ENCODE measurements at places on chromosomes 11 and 22. TPM values are rescaled to one million over a fixed set of nuclear protein-coding genes. Genes with fewer than 3 reads are reported as not detected.

The ZNF70 gene
- total RNA-seq = 1.3 TPM

GRCh38 chr11:121112498-121113455, 11.7 kb downstream of the TECTA start:
- DNase-seq = peak; percentile 64

The COA4 gene
- total RNA-seq = 42.9 TPM

The OR52E8 gene
- not detected for total RNA-seq

GRCh38 chr11:83971063-83971462, 684.9 kb upstream of the CCDC90B start:
- DNase-seq = no peak

The WT1 gene
- under 0.01 TPM for total RNA-seq

- DNase-seq = no peak
Measured at GRCh38 chr22:28593299-28593698, 86.3 kb downstream of the TTC28 start.

DNA sequence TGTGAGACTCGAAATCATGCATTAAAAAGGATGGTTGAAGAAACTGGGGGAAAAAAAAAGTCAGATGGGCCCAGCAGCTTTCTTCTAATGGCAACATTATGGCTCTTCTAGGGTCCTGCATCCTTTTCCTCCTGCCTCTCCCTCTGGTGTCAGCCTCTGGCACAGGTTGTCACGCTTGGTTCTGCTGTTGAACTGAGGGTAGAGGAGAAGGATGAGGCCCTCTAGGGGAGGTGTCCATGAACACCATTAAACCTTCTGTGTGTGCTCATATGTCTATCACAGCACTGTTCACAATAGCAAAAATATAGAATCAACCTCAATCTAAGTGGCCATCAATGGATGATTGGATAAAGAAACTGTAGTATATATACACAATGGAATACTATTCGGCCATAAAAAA, 36.0 kb downstream of the BUD13 start:
- DNase-seq = no peak

The APOL5 gene
- total RNA-seq = not detected

- peak; percentile 78 for DNase-seq
Measured at GRCh38 chr22:21952586-21953571, at the start of gene PPM1F. Gene PPM1F, minus strand, starts transcription at chr22:21952848. Its CDS starts 6,800 bp downstream, at chr22:21946048.

DNA sequence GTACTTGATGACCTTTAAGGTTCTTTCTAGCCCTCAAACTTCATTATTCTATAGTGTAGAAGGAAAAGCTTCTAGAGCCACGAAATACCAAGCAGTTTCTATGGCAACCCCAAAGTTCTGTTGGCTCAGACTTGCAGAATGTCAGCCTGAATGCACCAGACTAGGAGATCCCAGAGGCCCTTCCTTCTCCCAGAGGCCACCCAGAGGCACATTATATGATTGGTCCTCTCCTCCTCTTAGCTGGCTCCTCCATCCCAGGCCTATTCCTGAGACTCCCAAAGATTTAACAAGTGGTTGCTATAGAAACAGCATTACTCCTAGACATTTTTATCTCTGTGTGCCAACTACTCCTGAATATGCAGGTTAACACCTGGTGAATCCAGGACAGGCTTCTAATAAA, 69.2 kb upstream of the CCDC90B start:
- DNase-seq = no peak

- no peak for DNase-seq
Measured at GRCh38 chr11:19644316-19644715, 68.3 kb upstream of the NAV2 start.

The SLC22A9 gene
- not detected for total RNA-seq

- DNase-seq = no peak
Measured at GRCh38 chr11:10666556-10667520, 26.7 kb downstream of the IRAG1 start.

DNA sequence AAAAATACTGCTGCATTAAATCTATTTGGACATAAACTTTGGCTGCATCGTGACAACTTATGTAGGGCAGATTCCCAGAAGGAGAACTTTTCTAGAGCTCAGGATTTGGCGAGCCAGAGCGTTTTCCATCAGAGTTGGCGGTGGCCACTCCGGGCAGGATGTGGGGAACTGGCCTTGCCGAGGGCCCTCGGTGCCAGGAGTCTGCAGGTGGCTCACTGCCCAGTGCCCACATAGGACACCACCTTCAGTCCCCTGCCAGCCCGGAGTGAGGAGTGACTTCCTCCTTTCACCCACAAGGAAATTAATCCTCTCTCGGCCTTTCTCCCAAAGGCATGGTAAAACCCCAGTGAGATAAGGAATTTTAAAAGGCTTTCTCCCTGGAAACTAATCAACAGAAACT, 1.6 kb upstream of the LGALS2 start:
- no peak for DNase-seq

DNA sequence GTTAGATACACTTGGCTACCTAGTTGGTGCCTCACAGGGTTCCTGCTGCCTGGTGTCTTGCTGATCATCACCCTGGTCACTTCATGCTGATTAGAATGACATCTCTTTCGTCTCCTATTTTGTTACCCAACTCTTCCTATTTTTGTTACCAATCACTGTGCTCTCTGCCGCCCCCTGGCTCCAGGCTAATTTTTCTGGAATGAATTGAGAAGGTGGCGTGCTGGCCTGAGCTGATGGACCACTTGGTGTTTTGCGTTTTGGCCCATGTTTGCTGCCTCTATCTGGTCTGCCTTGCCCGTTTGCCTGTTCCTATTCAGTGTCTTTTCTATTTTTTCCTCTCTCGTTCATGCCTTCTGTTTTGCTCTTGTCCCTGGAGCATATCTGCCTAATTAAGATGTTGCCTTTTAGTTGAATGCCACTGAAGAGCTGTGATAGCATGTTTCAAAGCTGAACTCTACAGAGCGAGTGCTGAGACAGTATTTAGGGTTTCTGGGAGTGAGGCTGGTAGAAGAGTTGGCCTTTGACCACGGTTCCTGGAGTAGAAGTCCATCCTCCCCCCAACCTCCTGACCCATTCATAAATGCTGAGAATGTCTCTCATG, 5.9 kb upstream of the ATF4 start:
- peak; percentile 67 for DNase-seq

DNA sequence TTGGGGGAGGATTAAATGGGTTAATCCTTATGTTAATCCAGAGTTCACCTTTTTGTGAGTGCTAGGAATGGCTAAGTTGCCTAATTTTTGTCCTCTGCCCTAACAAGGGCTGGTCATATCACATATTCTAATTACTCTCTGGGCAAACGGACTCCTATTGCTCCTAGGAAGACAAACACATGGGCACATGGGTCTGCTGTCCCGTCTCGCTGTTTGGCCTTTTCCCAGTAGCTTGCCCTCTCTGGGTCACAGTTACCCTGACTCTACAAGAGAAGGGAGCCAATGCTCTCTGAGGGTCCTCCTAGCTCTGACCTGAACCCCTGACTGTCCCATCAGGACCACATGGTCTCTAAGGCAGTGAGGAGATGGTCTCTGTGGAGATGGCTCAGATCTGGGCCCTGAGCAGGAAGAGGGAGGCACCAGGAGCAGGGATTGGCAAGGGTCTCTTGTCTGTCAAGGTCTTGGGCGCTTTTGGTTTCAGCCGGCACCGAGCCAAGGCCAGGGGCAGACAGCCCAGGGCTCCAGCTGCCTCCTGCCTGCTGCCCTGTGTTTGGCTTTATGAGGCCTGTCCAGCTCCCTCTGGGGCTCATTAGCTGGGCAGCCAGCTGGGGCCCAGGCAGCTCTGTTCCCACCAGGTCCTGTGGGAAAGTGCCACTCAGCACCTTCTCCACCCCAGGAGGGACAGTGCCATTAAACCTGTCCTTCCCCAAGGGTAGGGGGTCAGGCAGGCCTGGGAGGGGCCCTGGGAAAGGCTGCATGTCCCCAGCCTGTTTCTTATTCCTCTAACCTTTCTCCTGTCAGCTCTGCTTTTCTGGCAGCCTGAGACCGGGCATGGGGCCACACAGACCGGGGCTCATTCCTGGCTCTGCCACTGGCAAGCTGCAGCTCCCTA, 559.9 kb downstream of the MN1 start:
- peak; percentile 35 for DNase-seq
